ENCODE measurements at places on chromosomes 5 and 9. TPM values are rescaled to one million over a fixed set of nuclear protein-coding genes. Genes with fewer than 3 reads are reported as not detected.

GRCh38 chr9:120361551-120361950 lies 218.4 kb downstream of the CDK5RAP2 start:
- DNase-seq, result no peak

DNA sequence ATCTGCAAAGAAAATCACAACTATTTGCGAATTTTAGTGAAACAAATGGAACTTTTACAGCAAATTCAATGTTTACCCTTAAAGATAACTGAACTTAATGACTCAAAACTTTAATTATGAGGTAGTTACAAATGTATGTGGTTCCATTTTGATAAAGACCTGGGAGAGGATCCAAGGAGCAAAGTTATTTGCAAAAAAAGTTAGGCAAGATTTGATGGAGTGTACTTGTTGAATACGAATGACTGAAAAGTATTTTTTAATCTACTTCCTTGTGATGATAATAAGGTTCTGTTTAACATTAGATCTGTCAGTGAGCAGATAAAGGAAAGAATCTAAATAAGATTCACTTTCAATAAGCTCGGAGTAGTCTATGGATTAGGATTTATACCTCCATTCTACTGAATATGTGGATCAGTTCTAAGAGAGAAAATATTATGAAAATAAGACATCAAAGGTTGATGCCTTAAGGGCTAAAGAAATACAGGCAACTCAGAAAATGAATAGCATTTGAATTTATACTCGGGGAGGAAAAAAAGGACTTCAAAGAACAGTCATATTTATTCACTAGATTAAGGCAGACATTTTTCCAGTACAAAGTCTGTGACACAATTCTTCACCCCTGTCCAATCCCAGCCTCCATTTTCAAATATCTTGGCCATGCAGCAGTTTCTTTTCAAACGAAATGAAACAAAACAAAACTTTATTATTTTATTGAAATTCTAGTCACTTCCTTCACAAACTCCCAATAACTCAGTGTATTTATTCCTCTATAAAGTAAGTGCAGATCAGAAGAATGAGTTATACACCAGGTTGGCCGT lies 199.8 kb downstream of the PDE4D start:
- no peak for DNase-seq

GRCh38 chr5:143569722-143570567 lies 166.5 kb upstream of the NR3C1 start:
- no peak for DNase-seq

DNA sequence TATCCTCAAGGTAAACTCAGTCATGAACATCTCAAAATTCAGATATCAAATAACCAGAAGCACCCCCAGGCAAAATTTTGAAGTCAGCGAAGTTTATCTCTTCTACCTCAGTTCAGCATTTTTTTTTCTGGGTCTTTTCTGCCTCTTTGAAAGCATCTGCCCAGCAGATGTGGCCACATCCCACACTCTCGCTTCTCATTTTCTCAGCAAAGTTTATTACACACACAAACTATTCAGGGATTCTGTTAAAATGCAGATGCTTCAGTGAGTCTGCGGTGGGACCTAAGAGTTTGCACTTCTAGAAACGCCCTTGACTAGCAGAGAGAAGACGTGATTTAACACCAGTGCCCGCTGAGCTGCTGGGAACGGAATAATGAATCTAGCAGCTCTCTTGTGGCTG lies 19.3 kb downstream of the RASEF start:
- no peak for DNase-seq

DNA sequence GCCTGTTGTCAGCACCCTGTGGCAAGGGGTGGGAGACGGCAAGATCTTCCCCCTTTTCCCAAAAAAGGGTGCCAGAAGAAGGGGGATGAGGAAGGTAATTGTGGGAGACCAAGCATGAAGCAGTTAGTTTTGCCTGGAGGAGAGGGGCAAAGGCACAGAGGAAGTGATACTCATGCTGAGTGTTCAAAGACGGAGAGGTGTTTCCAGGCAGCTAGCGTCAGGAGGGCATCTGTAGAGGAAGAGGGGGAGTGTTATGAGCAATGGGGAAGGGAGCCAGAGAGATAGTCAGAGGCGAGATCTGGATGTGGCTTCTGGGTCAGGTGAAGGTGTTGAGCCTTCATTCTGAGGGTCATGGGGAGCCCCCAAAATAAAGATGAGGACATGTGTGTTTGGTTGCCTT lies 26.9 kb upstream of the ADAM19 start:
- peak; percentile 15 for DNase-seq

GRCh38 chr5:68348447-68349222 lies 133.1 kb downstream of the PIK3R1 start:
- no peak for DNase-seq

DNM1 gene
- 0.33 TPM for total RNA-seq

TMC1 gene
- 0.74 TPM for total RNA-seq
